ENCODE measurements at places on chromosomes 5 and 9.

- DNase-seq = no peak
These were observed 67.8 kb downstream of the PTCD2 start for GRCh38 chr5:72387985-72388384.

GRCh38 chr5:79975422-79975821, 15.6 kb downstream of the MTX3 start:
- DNase-seq = no peak

DNA sequence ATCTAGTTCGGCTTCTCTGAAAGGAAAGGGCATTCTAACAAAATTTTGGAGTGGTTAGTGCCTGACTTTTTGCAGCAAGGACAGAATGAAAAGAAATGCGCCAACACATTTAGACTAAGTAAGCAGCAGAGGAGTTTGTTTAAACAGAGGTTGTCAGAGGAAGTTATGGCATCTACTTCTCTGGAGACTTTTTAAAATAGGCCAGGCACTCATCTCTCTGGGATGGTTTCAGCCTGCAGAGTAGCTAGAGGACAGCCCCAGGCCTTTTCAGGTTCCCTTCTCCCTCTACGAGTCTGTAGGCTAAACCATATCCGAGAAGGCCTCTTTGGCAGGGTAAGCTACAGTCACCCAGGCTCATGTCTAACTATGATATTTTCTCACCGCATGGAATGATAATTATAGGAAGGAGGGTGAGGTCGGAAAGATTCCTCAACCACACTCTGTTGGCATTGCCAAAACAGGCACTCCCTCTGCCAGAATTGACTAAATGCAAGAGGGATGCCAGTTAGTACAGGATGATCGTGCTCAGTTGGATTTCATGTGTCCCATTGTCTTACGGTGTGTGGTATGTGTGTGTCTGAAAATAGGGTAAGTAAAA, 1.4 kb upstream of the CTXN3 start:
- DNase-seq = no peak

- no peak for DNase-seq
These were observed at the start of gene MEIKIN for GRCh38 chr5:131945551-131946168. MEIKIN (minus strand) TSS chr5:131945663; CDS start chr5:131945505, 158 bp downstream.

GRCh38 chr9:20209391-20210340, 412.6 kb downstream of the MLLT3 start:
- DNase-seq = peak; percentile 67
